ENCODE measurements at places on chromosomes 5 and 9.
A peak's percentile ranks its signal among the peaks of the same experiment; 100 is the strongest.

GRCh38 chr5:98637557-98637956 is 135.9 kb upstream of the RGMB start:
- peak; percentile 10 for DNase-seq

GRCh38 chr9:74125941-74126340 is 371.2 kb upstream of the RORB start:
- DNase-seq, result no peak

GRCh38 chr5:35229076-35230037 is 930 bp downstream of the PRLR start:
- DNase-seq, result peak; percentile 58

GRCh38 chr9:89594811-89595550 is 9.8 kb upstream of the GADD45G start:
- no peak for DNase-seq

GRCh38 chr5:142661957-142662356 is 23.9 kb downstream of the FGF1 start:
- no peak for DNase-seq

GRCh38 chr5:107513337-107514085 is 157.2 kb downstream of the EFNA5 start:
- DNase-seq, result no peak

- DNase-seq, result no peak
Observed at GRCh38 chr5:78731884-78732283, 83.3 kb upstream of the LHFPL2 start.

DNA sequence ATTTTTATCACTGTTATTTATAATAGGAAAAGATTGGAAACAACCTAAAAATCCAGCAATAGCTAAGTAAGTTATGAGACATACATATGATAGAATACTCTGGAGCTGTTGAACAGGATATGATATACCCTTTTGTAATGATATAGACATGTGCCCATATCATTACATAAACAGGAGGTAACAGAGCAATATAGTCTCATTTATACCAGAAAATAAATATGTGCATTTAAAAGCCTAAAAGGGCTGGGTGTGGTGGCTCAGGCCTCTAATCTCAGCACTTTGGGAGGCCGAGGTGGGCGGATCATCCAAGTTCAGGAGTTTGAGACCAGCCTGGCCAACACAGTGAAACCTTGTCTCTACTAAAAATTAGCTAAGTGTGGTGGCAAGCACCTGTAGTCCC is 2.3 kb upstream of the FABP6 start:
- no peak for DNase-seq

- DNase-seq, result no peak
Observed at GRCh38 chr5:179893958-179894895, 13.5 kb downstream of the TBC1D9B start.

DNA sequence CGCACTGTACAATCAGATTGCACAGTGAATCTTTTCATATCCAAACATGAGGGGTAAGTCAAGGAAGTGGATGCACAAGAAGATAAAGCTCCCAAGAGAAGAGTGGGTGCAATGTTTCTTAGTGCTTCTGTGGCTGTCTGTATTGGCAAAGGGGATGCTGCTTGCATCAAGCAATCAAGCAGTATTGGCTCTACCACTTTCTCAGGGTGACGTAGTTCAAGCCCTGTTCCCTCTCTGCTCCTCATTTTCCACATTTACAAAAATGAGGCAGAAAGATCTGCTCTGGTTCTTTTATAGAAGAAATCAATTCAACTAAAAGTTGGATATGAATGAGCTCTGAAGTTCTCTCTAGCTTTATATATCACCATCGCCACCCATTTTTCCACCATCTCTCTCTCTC is 2.3 kb downstream of the TNFSF8 start:
- DNase-seq, result no peak

DNA sequence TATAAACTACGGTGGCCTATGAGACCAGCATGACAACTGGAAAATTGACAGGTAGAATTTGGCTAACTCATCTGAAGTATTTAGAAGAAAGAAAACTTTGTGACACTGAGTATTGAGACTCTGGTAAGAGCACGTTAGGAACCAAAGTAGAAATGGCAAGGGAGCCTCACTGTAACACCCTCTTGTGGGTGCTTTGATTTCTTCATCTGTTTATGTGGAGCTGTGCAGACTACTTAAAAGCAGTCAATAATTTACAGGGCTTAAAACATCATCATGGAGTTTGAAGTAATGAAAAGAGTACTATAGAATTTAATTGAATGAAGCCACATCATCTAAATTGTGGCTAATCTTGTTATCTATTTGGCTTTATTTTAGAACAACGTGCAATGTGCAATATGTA is 414.2 kb downstream of the CCDC171 start:
- DNase-seq, result no peak

GRCh38 chr5:5950658-5951057 is 427.7 kb downstream of the MED10 start:
- no peak for DNase-seq

- no peak for DNase-seq
Observed at GRCh38 chr9:10265153-10265631, 347.6 kb downstream of the PTPRD start.

DNA sequence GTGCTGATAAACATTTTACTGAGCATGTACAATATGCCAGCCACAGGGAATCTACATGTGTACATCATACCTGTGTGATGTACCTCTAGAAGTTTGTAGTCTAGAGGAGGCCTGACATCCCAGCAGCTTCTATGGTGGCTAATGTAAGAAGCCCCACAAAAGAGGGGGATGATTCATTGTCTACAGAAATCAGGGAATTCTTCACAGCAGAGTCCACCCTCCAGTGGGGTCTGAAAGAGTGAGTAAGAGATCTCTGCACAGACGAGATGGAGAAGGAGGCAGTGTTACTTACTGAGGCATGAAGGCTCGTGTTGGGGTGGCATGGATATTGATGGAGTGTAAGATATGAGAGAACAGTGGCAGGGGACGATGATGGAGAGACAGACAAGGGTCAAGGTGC is 103.0 kb downstream of the NTRK2 start:
- no peak for DNase-seq

DNA sequence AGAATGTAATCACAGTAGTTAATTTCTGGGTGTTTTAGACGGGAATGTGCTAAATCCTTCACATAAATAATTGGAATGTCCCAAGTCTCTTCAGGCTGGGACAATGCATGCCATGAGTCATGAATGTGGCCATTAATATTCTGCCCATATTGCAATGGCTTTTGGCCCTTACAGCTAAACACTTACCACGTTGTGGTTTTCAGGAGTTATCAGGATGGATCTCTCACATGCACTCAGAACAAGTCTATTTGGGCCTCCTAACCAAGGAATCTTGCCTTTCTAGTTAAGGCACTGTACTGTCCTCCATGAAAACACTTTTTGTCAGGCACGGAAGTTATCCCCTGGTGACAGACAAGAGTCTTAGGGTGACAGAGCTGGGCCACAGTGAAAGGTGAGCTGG is 32.7 kb downstream of the PKD2L2 start:
- peak; percentile 52 for DNase-seq

DNA sequence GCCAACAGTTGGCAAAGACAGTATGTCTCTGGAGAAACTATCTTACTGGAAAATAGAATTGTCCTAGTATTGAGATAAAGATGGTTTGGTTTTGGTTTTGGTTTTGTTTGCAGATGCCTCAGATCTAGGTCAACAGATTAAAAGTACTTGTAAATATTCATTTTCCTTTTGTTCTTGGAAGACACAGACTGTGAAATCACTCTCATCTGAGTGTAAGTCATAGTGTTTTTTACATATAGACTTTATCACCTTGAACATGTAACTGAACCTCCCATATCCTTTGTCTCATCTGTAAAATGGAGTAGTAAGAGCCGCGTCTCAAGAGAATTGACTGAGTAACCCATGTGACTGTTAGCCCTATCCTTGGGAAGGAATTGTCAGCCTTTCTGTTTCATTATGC is 34.3 kb downstream of the MAP3K1 start:
- DNase-seq, result no peak

GRCh38 chr9:112233769-112234168 is 58.7 kb upstream of the SUSD1 start:
- no peak for DNase-seq

DNA sequence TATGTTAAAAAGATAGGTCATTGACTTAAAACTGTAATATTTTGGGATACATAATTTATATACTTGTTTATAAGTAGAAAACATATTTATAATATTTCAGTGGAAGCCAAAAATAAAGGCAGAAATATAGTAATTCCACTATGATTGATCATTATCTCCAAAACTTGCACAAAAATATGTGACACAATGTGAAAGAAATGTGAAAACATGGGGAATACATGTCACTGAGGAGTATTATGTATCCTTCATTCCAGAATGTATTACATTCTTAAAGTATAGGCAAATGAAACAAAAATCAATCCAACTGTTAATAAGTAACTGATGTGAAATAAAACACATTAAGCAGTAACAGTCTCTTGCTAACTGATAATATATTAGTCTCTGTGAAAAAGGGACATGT is 236.7 kb downstream of the CDH18 start:
- DNase-seq, result no peak

DNA sequence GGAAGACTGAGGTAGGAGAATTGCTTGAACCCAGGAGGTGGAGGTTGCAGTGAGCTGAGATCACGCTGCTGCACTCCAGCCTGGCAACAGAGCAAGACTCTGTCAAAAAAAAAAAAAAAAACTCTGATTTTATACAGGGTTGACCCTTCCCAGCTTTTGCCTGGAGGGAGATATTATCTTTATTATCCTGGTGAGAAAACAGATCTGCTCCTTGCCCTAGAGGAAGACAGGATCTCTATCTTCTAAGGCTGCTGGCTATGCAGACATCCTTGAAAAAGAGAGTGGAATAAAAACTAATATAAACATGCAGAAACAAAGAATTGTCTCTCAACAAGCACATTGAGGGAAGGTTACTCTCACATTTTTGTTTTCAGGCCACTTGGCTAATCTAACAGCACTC is 1503.4 kb upstream of the WWC1 start:
- DNase-seq, result peak; percentile 37

DNA sequence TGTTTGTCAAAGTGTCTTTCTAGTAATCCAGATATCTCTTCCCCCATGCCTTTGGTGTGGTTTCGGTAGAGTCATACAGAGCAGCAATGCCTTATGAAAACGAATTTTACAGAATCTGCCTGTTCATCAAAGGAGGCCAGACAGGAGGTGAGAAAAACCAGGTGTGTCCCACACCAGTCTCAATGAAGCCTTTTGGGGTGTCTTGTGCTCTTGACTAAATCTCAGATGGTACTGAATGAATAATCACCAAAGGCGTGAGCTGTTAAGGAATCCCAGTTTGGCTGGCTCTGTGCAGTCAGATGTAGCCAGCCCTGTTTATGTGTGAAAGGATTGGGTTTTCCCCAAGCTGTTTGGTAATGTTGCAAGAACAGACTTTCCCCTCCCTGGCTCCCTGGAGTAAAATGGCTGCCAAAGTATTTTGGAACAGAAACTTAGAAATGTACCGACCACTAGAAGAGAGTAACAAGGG is 70.8 kb upstream of the CDKN2B start:
- DNase-seq, result no peak

Data from HAP-1 (cell line).